ENCODE measurements at places on chromosomes 1 and 21.

GRCh38 chr1:208509072-208509471 lies 264.9 kb upstream of the PLXNA2 start:
- no peak for DNase-seq

DNA sequence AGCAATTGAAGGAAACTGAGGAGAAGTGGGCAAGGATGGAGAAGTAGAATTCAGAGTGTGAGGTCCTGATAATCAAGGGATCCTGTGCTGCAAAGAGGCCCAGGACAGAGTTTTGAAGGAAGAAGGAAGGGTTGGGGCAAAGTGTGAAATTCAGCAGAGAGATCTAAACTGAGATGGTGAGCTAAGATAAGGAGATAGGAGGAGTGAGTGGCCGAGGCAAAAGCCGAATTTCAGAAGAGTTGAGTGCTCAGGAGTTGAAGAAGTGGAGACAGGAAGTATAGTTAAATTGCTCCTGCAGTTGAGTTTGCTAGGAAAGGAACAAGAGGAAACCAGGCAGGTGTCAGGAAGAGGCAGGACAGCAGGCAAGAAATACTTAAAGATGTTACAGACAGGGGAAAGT lies 16.4 kb upstream of the MAPKAPK2 start:
- no peak for DNase-seq

GRCh38 chr1:34460193-34460592 lies 283.5 kb downstream of the C1orf94 start:
- peak; percentile 74 for DNase-seq

DNA sequence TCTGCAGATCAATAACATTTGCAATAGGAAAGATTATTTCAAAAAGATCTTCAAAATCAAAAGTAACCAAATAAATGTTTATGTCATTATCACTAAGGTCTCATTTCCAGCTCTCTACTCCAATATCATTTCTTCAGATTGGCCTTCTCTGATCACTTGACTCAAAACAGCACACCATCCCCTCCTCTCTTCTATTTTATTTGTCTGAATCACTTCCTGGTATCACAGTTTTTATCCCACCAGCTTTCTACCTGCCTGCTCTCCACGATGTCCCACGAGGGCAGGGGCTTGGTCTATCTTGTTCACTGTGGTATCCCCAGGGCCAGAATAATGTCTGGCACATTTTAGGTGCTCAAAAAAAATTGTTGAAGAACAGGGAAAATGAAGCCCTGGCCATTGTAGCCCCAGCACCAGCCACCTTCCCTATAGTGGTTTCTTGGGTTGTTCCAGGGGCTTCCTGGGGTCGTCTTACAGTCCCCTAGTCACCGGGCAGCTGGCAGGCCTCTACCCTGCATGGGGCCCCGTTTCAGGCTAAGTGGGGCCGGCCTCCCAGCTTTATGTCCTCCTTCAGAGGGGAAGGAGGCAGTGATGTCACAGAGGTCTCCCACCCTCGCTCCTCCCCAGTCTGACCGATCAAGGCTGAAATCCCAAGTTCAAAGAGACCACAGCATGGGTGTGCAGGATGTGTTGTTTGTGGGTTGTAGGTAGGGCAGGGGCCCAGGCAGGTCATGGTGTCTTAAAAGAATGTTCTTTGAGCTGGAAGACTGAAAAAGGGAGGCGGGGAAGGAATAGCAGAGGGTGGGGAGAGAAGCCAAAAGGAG lies 3.5 kb upstream of the PADI1 start:
- DNase-seq: peak; percentile 35

DNA sequence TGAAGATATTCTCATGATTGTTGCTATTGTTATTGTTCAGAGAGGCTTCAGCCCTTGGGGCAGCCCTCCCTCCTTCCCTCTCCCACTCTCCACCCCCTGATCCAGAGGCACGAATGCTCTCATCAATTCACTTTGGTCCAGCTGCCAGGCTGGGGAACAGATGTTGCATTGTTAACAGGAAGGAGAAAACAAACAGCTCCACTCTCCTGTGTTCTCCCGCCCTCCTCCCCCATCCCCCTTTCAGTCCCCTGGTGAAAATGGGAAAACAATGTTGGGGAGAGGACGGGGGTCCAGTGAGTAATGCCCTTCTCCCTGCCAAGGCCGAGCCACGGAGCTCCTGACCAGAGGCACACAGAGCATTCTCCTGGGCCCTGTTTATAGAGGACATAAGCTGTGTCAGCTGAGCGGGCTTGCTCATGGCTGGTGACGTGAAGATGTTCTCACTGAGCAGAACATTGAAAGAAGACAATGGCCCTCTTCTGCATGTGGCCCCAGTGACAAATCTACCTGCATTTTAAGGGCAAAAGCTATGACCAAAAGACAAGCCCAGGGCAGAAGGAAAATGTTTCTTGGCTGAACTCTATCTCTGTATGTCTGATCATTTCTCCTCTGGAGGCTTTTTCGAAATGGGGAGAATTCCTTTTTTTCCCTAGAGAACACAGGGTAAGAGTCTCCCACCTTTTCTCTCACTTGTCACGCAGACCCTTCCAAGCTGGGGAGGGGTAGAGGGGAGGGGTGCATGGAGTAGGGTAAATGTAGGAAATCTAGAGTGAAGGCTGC lies 111.7 kb downstream of the GLUL start:
- no peak for DNase-seq

DNA sequence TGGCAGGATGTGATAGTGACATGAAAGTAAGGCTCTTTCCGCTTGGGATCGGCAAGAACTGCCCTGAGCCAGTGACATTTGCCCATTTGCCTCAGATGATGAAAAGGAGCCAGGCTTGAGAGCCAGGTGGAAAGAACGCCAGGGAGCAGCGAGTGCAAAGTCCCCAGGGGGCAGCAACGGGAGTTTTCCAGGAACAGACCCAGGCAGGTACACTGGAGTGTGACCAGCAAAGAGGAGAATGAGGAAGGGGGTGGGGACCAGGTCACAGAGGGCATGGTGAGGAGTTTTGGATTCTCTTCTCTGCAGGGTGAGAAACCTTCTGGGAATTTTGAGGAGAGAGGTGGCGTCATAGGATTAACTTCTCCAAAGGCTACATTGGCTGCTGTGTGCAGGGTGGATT lies 10.8 kb upstream of the ETS2 start:
- no peak for DNase-seq

GRCh38 chr1:78493451-78493850 lies 2.7 kb downstream of the PTGFR start:
- no peak for DNase-seq

DNA sequence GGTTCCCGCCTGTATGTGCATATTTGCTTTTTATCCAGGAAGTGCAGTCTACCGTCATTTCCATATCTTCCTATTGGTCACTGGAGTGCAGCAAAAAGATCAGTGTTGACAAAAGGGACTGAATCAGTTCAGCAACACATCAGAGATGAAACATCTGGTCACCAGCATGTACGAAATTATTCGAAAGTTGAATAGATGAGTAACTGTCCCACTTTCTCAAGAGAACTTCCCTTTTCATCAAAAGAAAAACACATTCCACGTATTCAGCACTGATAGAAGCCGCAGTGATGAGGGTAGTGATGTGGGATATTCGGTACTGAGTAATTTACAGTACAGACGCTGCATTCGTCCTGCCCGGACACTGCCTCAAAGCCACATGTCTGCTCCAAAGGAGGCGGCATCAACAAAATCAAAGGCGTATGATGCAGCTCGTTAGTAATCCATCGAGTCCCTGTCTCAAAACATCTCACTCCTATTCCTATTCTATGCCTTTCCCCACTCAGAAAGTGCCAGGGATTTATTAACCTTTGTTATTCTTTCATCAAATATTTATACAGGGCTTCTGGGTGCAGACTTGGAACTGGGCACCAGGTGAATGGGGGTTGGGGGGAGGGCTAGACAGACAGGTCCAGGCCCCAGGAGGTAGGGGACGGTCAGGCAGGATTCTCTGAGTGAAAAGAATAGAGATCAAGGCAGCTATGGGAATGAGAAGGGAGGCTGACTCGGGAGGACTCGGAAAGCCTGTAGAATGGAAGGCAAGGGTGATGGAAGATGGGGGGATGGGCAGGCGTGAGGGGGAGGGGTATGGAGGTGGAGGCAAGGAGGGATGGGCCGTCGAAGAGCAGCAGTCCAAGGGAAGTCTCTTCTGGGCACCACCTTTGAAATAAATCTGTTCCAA lies 79.5 kb upstream of the SLC45A1 start:
- DNase-seq: no peak

GRCh38 chr1:61337981-61338848 lies 255.9 kb downstream of the NFIA start:
- DNase-seq: no peak

DNA sequence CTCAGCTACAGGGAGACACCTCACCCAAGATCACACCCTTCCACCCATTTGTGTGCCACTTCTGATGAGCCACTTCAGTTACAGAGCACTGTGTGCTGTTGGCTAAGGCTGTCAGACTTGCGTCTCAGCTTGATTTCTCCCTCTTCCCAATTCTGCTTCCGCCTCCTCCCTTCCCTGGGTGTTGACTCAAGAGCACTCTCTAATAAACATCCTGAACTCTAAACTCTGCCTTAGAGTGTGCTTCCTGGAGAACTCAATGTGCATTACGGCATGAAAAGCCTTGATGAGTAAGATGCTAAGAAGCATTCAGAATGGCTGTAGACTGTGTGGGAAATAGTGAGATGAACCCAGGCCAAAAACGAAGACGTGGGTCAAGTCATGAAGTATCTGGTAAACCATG lies 54.9 kb upstream of the S1PR1 start:
- no peak for DNase-seq

- no peak for DNase-seq
Observed at GRCh38 chr1:15667362-15667761, 16.8 kb upstream of the PLEKHM2 start.

DNA sequence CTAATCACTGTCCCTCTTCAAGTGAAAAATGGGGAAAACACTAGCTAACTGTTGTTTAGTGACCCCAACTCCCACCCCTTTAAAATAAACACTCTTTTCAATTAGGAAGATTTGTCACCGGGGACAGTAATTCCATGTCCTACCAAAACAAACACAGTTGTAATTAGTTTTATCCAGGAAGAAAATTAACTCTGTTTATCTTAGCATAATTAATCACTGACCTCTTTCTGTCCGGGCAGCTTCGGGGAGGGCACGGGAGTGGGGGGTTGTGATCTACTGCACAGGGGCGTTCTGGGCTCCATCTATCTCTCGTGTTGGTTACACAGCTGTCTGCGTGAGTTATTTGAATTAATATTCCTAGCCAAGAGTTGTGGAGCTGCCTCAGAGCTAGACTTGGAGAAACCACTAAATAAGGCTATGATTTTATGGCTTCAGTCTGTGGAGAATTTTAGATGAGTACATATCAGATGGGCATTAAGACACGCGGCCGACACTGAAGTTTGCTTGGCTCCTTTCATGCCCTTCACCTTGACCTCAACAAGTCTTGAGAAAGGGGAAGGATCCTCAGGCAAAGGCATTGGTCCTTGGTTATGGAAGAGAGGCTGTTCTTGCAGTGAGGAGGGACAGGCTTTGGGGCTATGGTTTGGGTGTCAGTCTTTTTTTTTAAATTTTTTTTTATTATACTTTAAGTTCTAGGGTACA lies 102.0 kb upstream of the TRABD2B start:
- DNase-seq: no peak

DNA sequence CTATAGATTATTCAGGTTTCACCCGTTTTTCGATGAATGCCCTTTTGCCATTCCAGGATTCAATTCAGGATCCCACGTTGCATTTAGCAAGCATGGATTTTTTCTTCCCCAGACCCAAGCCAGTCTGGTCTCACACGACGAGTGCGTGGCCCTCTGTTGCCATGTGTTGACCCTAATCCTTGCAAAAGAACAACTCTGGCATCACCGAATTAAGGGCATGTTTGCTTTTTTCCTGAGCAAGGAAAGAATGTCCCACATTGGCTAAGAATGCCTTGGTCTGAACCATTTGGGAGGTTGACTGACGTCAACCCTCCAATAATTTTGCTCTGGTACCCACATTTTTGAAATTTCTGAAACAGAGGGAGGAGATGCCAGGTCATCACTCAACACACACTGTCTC lies 153.0 kb upstream of the WNT4 start:
- DNase-seq: no peak

DNA sequence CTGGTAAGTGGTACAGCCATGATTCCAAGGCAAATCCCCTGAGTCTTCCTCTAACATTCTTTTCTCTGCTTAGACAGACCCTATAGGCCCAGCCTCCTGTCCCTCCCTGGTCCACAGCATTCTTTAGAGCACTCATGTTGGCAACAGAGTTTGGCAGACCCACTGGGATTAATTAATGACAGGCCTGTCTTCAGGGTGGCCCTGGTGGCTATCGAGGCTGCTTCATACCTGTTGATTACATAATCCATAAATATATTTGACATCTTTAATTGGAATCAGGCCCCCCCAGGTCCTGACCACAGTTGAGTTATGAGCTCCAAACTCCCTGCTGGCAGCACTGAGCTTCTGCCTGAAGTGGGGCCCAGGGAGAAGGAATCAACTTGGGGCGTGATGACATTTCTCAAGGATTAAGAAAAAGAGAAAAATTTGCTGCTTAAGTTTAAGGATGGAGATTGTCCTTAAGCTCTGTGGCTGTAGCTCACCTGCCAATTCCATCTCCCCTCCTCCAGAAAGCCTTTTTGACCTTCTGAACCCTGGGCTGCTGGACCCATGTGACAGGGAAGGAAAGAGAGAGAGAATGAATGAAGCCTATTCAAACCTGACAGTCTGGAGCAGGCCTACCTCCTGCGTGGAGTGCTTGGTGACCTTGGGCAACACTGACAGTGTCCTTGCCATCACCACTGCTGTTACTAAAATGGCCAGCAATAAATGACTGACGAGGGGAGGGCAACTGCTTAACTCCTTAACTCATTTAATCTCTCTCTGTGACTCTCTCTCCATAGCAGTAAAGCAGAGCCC lies 156.6 kb downstream of the TRABD2B start:
- no peak for DNase-seq

Measured in stimulated activated CD8-positive, alpha-beta memory T cell treated with anti-CD3 and anti-CD28 coated beads, Interleukin-4, amount 100 ng/mL, for 48 hours (primary cell).